ENCODE measurements at places on chromosomes 3 and 15.

DNA sequence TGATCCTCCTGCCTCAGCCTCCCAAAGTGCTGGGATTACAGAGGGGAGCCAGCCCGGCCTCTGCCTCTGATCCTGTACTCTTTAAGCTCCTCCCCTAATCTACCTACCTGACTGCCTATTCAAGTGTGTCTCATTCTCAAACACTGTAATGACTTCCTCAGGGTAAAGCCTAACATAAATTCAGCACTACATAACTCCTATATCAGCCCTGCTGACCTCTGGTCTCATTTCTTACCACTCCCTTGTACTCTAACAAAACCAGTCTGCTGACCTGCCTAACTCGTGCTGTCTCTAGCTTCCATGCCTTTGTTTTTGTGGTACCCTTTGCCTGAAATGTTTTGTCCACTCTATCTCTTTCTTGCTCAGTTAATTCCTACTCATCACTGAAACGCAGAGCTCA is 172.1 kb upstream of the IL12A start:
- DNase-seq: no peak

- no peak for DNase-seq
These were observed 16.2 kb downstream of the SQOR start for GRCh38 chr15:45650889-45651525.

GRCh38 chr3:135930255-135930654 is 35.3 kb upstream of the PPP2R3A start:
- DNase-seq: no peak

DNA sequence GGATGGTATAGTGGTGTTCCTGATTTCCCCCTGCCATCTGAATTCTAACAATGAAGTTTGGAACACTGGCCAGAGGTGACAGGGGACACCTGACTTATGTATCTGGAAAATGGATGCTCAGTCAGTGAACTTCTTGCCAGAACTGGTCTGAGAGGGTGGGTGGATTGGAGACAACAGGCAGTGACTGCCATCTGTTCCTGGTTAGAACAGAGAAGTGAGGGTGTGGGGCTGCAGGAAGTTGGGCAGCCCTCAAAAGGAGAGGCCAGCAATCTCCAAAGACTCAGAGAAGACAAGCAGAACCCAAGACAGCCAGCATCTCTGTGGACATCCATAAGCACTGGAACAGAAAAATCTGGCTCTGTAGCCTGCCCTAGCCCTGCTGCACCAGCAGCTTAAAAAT is 50.5 kb downstream of the ANP32A start:
- DNase-seq: no peak

GRCh38 chr15:35931799-35932341 is 385.9 kb upstream of the DPH6 start:
- no peak for DNase-seq

GRCh38 chr15:99957642-99958013 is 224.4 kb upstream of the LYSMD4 start:
- no peak for DNase-seq

DNA sequence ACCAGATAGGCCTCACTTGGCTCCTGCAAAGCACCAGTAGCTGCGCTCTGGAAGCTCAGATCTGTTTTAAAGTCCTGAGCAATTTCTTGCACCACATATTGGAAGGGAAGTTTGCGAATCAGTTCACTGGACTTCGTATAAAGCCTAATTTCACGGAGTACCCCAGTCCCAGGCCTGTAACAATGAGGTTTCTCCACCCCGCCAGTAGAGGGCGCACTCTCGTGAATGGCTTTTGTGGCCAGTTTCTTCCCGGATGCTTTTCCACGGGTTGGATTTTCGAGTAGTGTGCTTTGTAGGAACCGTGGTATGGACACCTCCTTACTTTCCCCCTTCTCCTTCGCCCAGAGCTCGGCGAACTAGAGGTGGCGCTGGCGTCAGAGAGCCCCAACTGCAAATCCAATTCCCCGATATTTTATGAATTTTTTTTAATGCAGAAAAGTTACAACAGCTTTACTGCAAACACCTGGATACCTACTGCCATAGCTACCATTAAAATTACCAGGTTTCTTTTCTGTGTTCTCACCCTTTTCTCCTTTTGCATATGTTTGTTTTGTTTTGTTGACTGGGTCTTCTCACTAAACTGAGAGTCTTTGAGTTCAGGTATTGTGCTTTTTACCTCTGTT is 13.3 kb downstream of the RARB start:
- DNase-seq: no peak

DNA sequence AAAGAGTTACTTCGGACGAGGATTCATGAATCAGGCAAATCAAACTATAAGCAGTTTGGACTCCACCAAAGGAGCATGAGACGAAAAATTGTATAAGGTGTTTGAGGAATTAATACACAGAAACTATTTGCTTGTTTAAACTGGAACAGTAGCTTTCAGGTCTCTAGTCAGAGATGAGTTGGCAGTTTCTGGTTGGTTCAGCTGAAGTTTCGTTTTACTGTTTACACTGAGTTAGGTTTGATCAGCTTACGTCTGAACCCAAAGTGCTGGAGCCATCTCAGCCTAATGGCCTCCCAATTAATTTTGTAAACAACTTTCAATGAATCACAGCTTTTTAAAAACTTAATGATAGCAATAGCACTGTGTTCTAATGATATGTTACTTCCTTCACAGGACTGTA is 703.7 kb downstream of the NLGN1 start:
- DNase-seq: no peak

DNA sequence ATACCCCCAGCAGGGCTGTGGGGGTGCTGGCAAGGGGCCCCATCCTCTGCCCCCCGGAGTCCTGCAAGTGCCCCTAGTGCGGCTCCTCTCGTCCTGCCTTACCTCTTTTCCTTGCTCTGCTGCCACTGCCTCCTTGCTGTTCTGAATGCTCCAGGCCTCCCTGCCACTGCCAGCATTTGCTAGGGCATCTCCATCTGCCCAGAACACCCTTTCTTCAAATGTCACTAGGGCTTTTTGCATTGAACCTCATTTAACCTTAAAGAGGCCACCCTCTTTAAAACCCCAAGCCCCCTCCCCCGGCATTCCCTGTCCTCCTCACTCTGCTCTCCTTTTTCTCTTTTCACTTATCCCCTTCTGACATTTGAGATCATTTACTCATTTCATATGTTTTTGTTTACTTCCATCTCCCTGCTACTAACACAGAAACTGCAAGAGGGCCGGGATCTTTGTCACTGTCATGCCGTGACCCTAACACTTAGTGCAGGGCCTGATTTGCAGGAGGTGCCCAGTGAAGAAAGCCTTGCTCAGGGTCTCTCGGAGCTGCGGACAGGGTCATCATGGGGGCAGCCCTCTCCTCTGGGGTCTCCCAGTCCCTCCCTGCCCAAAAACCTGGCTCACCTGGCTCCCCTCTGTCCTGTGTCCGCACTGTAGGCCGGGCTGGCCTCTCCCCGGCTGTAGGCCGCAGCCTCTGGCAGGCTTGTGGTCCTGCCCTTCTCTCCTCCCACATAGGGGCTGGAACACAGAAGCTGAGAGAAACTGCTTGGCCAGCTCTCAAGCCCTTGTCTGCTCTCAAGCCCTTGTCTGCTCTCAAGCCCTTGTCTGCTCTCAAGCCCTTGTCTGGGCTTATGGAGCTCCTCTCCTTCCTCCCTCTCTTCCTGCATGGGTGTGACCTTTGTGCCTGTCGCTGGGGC is at the start of gene ACOX2:
ACOX2 (minus strand) TSS at position 690 of the 911 bp plus-strand sequence. CDS start 2,084 bp downstream, outside the sequence.
- DNase-seq: no peak

- no peak for DNase-seq
These were observed 57.4 kb downstream of the ABHD5 start for GRCh38 chr3:43748179-43748578.

- no peak for DNase-seq
These were observed 102.4 kb downstream of the ARRDC4 start for GRCh38 chr15:98062869-98063268.

- DNase-seq: peak; percentile 70
These were observed 337.2 kb upstream of the DNAJC19 start for GRCh38 chr3:181326637-181327223.

GRCh38 chr3:40780925-40781406 is 256.2 kb downstream of the ZNF621 start:
- DNase-seq: no peak

DNA sequence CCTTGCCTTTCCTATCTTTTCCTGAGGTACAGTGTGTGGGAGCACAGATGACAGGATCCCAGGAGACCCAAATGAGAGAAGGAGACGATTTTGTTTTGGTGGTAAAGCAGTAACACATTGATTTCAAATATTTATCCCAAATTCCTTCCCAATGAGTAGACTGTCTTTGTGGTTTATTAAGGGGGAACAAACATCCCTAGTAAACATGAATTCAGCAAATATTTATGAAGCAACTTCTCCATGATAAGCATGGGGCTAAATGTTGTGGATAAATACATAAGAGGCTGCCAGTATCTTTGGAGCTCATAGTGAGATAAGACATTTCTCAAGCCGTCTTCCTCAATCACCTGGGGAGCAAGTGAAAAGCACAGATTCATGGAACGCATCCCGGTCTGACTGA is 460.8 kb upstream of the CFAP20DC start:
- no peak for DNase-seq

DNA sequence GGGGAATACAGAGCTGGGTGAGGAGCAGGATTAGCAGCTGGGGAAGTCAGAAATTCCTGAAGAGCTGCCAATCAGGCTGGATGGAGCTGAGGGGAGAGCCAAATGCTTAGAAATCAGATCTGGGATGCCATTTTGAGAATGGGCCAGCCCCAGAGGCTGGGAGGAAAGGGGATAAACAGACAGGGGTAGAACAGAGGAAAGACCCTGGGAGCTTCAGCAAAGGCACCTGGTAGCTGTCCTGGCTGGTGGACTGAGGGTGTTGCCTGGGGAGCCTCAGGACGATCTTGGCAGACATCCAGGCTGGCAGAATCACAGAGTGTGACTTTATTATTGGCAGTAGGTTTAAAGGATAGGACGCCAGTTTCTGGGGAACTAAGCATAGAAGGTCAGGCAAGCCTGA is 97.8 kb downstream of the SQOR start:
- DNase-seq: peak; percentile 22

GRCh38 chr3:9746330-9746729 is 3.4 kb upstream of the OGG1 start:
- no peak for DNase-seq

DNA sequence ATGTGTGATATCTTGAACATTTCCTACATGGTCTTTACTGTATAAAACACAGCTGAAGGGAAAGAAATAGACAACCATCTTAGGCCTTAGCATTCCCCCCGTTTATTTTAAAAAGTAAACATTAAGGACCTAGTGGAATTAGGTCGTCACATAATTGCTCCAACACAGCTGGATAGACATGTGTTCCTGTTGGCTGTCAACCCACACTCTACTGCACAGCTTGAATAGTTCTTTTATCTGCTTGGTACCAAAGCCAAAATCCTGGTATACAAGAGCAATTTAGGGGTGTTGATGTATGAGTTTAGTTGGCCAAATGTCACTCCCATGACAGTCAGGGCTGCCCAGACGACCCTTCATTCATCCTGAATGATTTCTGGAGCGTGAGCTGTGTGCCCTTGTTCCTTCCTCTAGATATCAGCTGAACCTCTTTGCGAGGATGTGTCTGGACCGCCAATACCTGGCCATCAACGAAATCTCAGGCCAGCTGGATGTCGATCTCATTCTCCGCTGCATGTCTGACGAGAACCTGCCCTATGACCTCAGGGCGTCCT is 179.7 kb downstream of the ITPR1 start:
- DNase-seq: no peak

- no peak for DNase-seq
These were observed 17.0 kb downstream of the CHRM5 start for GRCh38 chr15:33985287-33985686.

DNA sequence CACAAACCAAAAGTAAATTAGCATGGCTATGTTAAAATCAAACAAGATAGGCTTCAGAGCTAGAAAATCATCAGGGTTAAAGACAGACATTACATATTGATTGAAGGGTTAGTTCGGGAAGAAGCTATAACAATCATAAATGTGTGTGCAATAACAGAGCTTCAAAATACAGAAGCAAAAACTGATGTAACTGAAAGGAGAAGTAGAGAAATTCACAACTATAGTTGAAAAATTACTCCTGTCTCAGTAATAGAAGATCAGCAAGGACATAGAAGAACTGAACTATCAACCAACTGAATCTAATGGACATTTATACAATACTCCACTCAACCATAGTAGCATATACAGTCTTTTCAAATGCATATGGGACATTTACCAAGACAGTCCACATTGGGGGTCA is 59.4 kb downstream of the MCTP2 start:
- DNase-seq: no peak

GRCh38 chr15:65383991-65384390 is 6.2 kb upstream of the IGDCC3 start:
- no peak for DNase-seq

DNA sequence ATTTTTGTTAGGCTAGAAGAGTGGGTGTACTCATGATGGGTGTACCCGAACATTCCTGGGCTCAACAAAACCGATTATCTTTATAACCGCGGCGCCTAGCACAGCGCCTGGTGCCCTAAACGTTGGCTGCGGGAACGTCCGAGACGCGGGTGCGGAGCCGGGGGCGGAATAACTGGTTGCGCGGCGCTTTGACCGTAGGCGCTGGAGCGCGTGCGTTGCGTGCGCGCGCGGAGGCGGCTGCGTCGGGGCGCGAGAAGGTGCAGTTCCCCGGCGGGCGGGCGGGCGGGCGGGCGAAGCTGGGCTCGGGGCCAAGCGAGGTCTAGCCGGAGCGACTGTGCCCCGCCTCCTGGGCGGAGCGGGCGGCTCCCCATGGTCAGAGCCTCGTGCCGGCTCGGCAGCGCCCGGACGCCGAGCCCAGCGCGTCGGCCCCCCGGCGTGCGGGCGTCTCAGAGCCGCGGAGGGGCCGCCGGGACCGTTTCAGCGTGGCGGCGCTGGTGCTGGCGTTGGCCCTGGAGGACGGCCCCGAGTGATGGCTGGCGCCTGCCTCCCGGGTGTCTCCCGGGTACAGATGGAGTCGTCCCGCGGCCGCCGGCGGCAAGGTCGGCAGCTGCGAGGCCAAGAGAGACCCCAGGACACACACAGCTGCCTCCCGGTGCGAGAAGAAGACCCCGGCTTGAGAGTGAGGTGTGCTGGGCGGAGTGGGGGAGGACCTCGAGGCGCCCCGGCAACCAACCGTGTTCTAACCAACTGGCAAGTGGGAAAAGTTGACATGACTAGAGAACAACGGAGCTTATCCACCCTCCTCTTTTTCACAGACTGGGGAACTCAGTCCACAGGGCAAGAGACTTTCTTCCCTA is at the start of gene PLAAT1:
PLAAT1 (plus strand) TSS at position 373 of the 857 bp plus-strand sequence. CDS start 14,429 bp downstream, outside the sequence.
- DNase-seq: peak; percentile 55

GRCh38 chr3:75220932-75221331 is 443.2 kb upstream of the FRG2C start:
- DNase-seq: no peak

DNA sequence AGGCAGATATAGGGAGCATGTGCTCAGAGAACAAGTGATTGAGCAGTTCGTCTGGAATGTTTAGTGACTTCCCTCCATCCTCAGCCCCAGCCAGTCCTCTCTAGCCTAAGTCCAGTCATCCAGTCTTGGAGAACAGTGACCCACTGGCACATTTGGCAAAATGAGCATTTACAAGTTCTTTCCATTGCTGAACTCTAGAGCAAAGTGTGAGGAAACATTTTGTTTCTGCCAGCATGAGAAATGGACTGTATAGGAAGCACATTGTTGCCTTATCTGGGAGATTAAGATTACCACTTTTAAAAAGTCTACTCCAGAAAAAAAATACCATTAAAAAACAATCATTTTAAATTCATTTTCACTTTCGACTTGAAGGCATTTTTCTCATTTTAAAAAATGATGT is 353.6 kb downstream of the SHQ1 start:
- no peak for DNase-seq

Measured in midbrain (tissue), 1 donor.